Tibial nerve (tissue), 4 donors: ENCODE measurements at places on chromosomes 6 and 20.

- no peak overlapping the region for H3K27ac ChIP-seq
- no peak overlapping the region for H3K4me3 ChIP-seq
- H3K4me1 ChIP-seq = no peaks in the 10 kb centered on the region
- H3K27me3 ChIP-seq = no peaks in the 10 kb centered on the region
Observed at GRCh38 chr6:84665401-84665800, 99.0 kb downstream of the TBX18 start.

DNA sequence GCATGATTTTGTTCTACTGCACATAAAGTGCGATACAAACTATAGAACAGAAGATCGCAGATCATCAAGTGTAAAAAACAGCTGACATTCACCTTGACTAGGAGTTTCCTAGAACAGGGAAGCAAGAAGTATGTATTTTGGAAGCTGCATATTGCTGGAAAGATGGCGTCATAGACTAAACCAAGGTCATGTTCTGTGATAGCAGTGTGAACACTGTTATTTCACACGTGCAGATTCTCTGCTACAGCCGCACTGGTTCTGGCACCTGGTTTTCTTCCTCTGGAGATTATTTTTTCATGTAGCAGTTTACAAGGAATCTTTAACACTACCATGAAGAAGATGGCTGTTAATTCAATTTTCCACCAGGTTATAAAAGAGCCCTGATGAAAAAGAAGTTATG is 681.2 kb downstream of the PRKN start:
- no peaks in the 10 kb centered on the region for H3K36me3 ChIP-seq
- H3K27ac ChIP-seq = no peak overlapping the region
- no peaks in the 10 kb centered on the region for H3K27me3 ChIP-seq
- H3K4me3 ChIP-seq = no peak overlapping the region
- DNase-seq = no peak
- no peaks in the 10 kb centered on the region for H3K4me1 ChIP-seq

GRCh38 chr6:117417851-117418250 is 7.9 kb downstream of the ROS1 start:
- H3K27ac ChIP-seq = no peak overlapping the region
- no peak overlapping the region for H3K4me3 ChIP-seq
- H3K36me3 ChIP-seq = no peaks in the 10 kb centered on the region
- H3K4me1 ChIP-seq = no peaks in the 10 kb centered on the region
- no peaks in the 10 kb centered on the region for H3K27me3 ChIP-seq

GRCh38 chr6:126539022-126539421 is 199.1 kb downstream of the CENPW start:
- DNase-seq = no peak
- H3K36me3 ChIP-seq = no peaks in the 10 kb centered on the region
- H3K27ac ChIP-seq = no peak overlapping the region
- no peaks in the 10 kb centered on the region for H3K4me1 ChIP-seq

GRCh38 chr6:34341481-34341971 is 50.9 kb downstream of the NUDT3 start:
- H3K36me3 ChIP-seq = no peaks in the 10 kb centered on the region
- H3K4me3 ChIP-seq = no peak overlapping the region
- DNase-seq = no peak
- H3K4me1 ChIP-seq = peaks cover 79% of the 10 kb centered on the region
- no peaks in the 10 kb centered on the region for H3K27me3 ChIP-seq

DNA sequence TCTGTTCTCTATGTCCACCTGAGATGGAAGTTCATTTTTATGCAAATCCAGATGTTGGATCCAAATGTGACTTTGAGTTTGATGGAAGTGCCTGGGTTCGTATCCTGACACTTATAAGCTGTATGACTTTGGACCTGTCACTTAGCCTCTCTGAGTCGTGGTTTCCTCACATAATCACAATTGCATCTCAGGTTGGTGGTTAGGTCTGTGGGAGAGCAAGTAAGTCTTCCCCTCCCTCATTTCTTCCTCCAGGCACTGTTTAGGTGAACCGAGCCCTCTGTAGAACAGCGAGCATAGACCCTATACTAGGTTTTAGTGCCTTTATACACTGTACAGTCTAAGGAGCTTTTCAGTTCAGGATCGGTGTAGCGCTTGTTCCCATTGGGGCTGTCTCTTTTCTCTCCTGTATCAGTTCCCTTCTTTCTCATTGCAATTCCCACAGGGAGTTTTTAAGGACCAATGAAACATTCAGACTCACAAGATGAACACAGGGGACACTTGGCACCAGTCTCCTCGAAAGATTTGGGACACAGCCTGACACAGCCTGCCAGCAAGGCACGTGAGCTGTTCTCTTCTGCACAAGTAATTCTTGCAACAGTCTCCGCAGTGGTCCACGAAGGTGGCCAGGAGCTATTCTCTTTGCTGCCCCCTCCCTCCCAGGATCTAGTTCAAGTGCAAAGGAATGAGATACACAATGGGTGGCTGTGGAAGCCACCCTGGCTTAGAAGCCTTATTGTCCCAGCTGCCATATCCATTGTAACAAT is 11.8 kb downstream of the TOX2 start:
- DNase-seq = no peak
- H3K4me1 ChIP-seq = no peaks in the 10 kb centered on the region
- H3K4me3 ChIP-seq = no peak overlapping the region
- H3K27ac ChIP-seq = no peak overlapping the region

DNA sequence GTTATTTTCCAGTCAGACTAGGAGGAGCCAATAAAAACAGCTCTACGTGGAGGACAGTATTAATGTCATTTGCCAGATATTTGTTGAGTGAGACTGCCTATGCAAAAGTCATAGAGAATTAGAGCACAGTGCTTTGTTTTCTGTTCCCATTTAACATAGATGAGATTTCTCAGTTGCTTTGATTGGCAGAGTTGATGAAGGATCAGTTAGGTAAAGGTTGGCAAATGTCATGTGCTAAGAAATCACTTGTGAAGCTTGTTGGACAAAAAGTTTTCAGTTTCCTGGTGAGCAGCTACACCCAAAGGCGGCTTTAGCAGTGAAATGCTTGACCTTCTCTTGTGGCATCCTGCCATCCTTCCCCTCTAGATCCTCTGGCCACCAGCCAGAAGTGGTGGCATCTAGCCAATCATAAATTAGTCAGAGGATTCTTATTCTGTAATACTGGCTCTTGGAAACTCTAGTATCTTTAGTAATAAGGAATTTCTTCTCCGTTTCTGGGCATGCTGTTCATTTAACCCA is 37.0 kb downstream of the BCKDHB start:
- peak; percentile 78 for DNase-seq
- no peak overlapping the region for H3K4me3 ChIP-seq
- H3K27me3 ChIP-seq = no peaks in the 10 kb centered on the region

- H3K36me3 ChIP-seq = no peaks in the 10 kb centered on the region
- H3K27ac ChIP-seq = peak overlapping the region; percentile 65
- no peaks in the 10 kb centered on the region for H3K27me3 ChIP-seq
- no peaks in the 10 kb centered on the region for H3K4me1 ChIP-seq
Observed at GRCh38 chr20:31663838-31664695, 26.4 kb downstream of the COX4I2 start.

GRCh38 chr6:91097364-91097763 is 510.5 kb upstream of the MAP3K7 start:
- H3K4me3 ChIP-seq = no peak overlapping the region
- H3K36me3 ChIP-seq = no peaks in the 10 kb centered on the region
- peaks cover 11% of the 10 kb centered on the region for H3K4me1 ChIP-seq
- DNase-seq = peak; percentile 60

GRCh38 chr6:30913721-30914075 is 340 bp upstream of the VARS2 start:
- no peaks in the 10 kb centered on the region for H3K27me3 ChIP-seq
- no peak for DNase-seq
- peaks cover 14% of the 10 kb centered on the region for H3K4me1 ChIP-seq
- H3K36me3 ChIP-seq = peaks cover 7% of the 10 kb centered on the region
- peak overlapping the region; percentile 93 for H3K27ac ChIP-seq

DNA sequence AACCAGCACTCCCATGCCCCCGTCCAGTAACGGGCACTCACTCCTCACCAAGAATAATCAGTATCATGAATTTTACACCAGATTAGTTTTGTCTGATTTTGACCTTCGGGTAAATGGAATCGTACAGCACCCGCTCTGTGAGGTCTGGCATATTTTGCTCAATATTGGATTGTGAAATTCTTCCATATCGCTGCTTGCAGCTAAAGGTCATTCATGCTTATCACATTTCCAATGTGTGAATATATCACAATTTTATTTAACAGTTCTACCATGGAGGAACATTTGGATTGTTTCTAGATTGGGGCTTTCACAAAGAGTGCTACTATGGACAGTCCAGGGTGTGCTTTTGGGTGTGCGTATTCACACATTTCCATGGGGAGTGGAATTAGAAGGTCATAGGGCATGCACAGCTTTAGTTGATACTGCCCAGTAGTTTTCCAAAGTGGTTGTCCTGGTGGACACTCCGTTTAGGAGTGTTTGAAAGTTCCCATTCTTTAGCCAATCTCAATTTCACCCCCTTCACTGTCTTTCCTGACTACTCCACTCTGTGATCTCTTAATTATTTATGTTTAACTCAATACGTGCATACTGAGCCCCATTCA is 86.6 kb downstream of the ISM1 start:
- H3K27ac ChIP-seq = no peak overlapping the region
- no peak overlapping the region for H3K4me3 ChIP-seq
- no peaks in the 10 kb centered on the region for H3K27me3 ChIP-seq
- H3K4me1 ChIP-seq = no peaks in the 10 kb centered on the region

GRCh38 chr6:85678026-85678601 is 35.4 kb upstream of the SYNCRIP start:
- H3K4me3 ChIP-seq = peak overlapping the region; percentile 82
- H3K27ac ChIP-seq = peak overlapping the region; percentile 95
- peaks cover 21% of the 10 kb centered on the region for H3K4me1 ChIP-seq
- no peak for DNase-seq
- no peaks in the 10 kb centered on the region for H3K27me3 ChIP-seq

DNA sequence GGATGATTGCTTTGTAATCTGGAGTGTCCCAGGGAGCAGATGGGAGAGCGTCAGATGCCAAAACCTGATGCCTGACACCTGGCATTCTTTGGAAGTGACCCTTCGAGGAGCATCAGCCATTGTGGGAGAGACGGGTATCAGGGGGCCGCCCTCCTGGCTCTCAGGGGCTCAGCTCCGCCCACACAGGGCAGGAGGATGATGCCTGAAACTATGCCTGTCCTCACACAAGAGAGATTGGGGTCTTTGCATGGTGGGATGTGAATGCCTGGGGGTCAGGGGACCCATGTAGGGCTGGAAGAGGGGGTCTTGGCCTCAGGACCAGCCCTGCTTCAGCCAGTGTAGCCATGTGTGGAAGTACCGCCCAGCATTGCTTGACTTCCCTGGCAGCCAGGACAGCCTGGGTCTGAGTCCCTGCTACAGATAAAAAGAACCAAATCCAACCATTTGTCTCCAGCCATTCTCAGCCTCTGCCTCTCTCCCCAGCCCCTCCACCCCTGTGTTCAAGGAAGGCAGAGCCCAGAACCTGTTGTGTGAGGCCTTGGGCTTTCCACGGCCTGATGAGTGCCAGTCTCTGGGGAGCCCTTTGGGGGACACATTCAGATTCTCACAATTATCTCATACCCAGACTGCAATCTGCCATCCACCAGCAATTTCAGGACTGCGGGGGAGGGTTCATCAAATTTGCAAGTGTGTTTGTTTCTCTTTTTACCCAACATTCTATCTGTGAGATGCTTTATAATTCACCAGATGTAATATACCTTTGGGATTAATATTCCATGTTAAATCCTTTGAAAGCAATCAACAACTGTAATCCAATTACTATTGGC is 371.2 kb downstream of the PREX1 start:
- H3K36me3 ChIP-seq = no peaks in the 10 kb centered on the region
- H3K27ac ChIP-seq = no peak overlapping the region
- no peaks in the 10 kb centered on the region for H3K4me1 ChIP-seq
- peaks cover 20% of the 10 kb centered on the region for H3K27me3 ChIP-seq

GRCh38 chr6:56815436-56815835 is 139.5 kb upstream of the BEND6 start:
- H3K27ac ChIP-seq = peak overlapping the region; percentile 52
- H3K4me1 ChIP-seq = peaks cover 73% of the 10 kb centered on the region
- no peaks in the 10 kb centered on the region for H3K36me3 ChIP-seq
- no peak for DNase-seq
- no peak overlapping the region for H3K4me3 ChIP-seq

DNA sequence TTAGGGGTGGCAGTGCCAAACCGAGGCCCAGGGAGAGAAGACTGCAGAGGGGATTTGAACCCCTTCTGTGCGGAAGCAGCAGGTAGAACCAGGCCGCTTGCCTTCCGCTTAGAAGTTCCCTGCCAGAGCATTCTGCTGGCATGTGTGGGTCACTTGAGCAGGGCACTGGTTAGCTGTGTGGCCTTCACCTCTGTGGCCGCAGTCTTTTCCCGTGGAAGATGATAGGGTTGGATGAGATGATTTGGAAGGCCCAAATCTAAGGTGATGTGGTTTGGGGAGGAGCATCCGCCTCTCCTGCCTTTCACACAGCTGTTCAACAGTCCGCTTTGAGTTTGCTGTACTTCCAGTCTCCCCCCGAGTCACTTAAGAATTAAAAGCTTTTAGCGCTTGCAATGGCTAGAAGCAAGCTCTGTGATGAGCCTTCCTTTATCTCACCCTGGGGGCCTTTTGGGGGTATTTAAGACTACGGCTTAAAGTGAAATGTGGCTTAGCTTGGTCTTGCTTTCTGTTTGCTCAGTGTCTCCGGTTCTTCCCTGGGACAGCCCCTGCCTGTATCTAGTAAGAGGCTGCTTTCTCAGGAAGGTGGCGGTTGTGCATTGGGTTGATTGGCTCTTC is 743 bp downstream of the CMTR1 start:
- DNase-seq = no peak
- peaks cover 33% of the 10 kb centered on the region for H3K4me1 ChIP-seq
- no peaks in the 10 kb centered on the region for H3K27me3 ChIP-seq
- peak overlapping the region; percentile 93 for H3K27ac ChIP-seq
- H3K4me3 ChIP-seq = peak overlapping the region; percentile 87

GRCh38 chr6:167956983-167957492 is 40.4 kb upstream of the KIF25 start:
- H3K4me3 ChIP-seq = no peak overlapping the region
- H3K27ac ChIP-seq = no peak overlapping the region
- no peaks in the 10 kb centered on the region for H3K27me3 ChIP-seq
- H3K36me3 ChIP-seq = no peaks in the 10 kb centered on the region
- DNase-seq = no peak

GRCh38 chr6:99151634-99152346 is 197.7 kb downstream of the FAXC start:
- no peak for DNase-seq
- H3K4me1 ChIP-seq = no peaks in the 10 kb centered on the region
- no peak overlapping the region for H3K27ac ChIP-seq
- no peaks in the 10 kb centered on the region for H3K36me3 ChIP-seq
- no peaks in the 10 kb centered on the region for H3K27me3 ChIP-seq

- no peaks in the 10 kb centered on the region for H3K27me3 ChIP-seq
- no peak overlapping the region for H3K4me3 ChIP-seq
- no peak for DNase-seq
- no peaks in the 10 kb centered on the region for H3K4me1 ChIP-seq
Observed at GRCh38 chr6:137759624-137760023, 107.4 kb upstream of the TNFAIP3 start.

- no peaks in the 10 kb centered on the region for H3K27me3 ChIP-seq
- DNase-seq = peak; percentile 19
- peaks cover 54% of the 10 kb centered on the region for H3K4me1 ChIP-seq
- peak overlapping the region; percentile 97 for H3K27ac ChIP-seq
- no peaks in the 10 kb centered on the region for H3K36me3 ChIP-seq
- peak overlapping the region; percentile 92 for H3K4me3 ChIP-seq
Observed at GRCh38 chr6:44128020-44128917, 915 bp downstream of the TMEM63B start.

- no peaks in the 10 kb centered on the region for H3K27me3 ChIP-seq
- H3K36me3 ChIP-seq = peaks cover 54% of the 10 kb centered on the region
- H3K4me1 ChIP-seq = peaks cover 3% of the 10 kb centered on the region
- H3K27ac ChIP-seq = no peak overlapping the region
Observed at GRCh38 chr20:49136817-49137571, 51.1 kb downstream of the STAU1 start.

- no peaks in the 10 kb centered on the region for H3K4me1 ChIP-seq
- H3K4me3 ChIP-seq = no peak overlapping the region
- no peaks in the 10 kb centered on the region for H3K36me3 ChIP-seq
- DNase-seq = no peak
- no peak overlapping the region for H3K27ac ChIP-seq
Observed at GRCh38 chr6:40000964-40001515, 66.8 kb upstream of the MOCS1 start.
